ENCODE measurements at places on chromosomes 7 and 10.

DNA sequence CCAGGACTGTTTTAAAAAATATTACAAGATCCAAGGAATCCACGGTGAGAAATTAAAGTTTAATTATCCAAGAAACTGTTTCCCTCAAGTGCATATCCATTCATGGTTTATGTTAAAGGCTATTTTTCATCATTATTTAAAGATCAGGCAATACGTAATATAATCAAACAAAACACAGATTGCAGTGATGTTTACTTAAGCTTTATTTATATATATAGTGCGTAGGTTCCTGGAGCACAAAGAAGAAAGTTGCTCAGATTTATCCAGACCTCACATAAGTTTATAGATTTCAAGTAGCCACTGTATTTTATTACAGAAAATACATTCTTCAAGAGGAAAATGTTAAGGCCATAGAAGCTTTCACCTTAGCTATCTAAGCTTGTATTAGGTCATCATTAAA, 210.0 kb upstream of the KLF14 start:
- DNase-seq = no peak

DNA sequence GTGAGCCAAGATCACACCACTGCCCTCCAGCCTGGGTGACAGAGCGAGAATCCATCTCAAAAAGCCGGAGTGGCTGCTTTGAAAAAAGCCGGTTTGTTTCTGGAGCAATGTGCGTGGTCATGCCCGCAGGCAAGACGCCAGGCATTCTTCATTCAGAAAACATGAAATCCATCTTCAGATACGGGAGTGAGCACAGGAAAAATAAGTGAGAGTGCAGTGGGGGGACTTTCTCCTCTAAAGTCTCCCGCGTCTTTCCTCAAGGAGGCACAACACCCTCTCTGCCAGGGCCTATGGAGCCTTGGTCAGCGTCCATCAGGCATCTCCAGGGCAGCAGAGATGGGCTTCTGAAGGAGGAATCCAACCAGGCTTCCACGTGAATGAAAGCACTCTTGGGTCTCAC, 62.3 kb upstream of the DGKI start:
- DNase-seq = no peak

GRCh38 chr7:66039094-66039670, 36.4 kb upstream of the ASL start:
- no peak for DNase-seq

- no peak for DNase-seq
Measured at GRCh38 chr7:234708-235553, 42.6 kb downstream of the FAM20C start.

DNA sequence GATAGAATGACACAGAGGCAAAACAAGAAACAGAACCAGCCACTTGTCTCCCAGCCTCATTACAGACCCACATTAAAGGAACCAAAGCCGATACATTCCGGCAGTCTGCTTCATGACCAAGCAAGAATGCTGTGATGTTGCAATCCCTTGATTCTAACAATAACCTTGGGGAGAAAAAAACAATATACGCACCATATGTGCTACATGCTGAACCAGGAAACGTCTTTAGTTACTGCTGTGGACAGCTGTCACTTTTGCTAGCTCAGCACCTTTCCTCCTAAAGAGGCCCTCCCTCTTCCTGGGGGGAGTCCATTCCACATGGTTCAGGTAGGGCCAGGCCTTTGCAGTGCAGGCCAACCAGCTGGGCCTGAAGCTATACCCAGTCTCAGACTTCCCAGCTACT, 79.1 kb downstream of the PRTFDC1 start:
- DNase-seq = no peak

GRCh38 chr7:139887992-139888481, 59.0 kb downstream of the TBXAS1 start:
- no peak for DNase-seq

DNA sequence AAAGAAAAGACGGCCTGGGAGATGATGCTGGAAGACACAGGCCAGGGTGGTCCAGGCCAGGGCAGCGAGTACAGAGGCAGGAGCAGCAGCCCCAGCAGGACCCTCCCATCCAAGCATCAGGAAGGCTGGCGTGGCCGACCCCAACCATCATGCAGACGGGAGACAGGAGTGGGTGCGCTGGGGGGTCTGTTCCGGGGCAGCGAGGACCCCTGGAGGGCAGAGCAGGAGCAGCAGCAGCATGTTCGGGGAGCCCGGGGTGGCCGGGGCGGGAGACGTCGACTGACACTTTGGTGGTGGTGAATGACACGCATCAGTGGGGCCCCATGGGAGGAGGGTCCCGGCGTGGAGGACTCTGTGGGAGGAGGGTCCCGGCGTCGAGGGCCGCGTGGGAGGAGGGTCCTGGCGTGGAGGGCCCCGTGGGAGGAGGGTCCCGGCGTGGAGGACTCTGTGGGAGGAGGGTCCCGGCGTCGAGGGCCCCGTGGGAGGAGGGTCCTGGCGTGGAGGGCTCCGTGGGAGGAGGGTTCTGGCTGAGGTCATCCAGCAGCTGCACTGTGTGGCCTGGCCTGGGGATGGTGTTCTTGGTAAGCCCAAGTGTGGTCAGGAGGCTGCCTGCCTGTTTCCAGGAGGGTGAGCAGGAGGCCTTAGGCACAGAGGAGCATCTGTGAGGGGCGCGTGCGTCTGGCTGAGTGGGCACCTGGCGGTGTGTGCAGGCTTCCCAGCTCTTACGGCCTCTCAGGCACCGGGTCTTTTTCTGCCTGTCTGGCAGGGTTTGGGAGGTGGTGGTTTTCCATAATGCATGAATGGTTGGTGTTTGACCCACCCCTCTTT, 38.9 kb downstream of the FAM20C start:
- no peak for DNase-seq

DNA sequence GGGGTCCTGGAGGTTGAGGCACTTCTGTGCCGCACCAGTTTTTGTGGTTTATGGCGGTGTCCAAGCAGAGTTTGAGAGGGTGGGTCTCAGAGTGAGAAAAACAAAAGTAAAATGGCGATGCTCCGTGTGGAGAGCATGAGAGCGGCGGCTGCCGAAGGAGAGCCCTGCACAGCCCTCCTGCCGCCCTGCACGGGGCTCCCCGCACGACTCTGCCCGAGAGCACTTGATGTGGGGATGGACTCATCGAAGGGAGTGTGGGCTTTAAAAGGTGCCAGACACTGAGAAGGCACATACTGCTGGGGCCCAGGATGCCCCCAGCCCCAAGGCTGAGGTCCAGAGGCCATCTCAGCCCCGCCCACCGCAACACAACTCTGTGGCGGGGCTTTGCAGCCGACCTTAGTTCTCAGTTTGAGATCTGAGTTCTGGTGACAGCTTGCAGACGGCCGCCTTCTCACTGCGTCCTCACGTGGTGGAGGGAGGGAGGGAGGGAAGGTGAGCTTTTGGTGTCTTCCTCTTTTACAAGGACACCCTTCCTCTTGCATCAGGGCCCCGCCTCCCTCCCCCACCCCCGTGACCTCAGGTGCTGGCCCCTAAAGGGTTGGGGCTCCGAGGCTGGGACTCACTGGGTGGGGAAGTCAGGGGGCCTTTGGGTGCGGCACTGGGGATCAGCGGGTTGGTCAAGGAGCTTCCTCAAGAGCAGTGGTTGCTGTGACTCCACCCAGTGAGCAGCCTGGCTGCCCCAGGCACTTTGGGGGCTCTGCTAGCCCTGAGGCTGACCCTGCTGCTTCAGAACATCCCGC, 69.1 kb downstream of the NKX6-2 start:
- no peak for DNase-seq

DNA sequence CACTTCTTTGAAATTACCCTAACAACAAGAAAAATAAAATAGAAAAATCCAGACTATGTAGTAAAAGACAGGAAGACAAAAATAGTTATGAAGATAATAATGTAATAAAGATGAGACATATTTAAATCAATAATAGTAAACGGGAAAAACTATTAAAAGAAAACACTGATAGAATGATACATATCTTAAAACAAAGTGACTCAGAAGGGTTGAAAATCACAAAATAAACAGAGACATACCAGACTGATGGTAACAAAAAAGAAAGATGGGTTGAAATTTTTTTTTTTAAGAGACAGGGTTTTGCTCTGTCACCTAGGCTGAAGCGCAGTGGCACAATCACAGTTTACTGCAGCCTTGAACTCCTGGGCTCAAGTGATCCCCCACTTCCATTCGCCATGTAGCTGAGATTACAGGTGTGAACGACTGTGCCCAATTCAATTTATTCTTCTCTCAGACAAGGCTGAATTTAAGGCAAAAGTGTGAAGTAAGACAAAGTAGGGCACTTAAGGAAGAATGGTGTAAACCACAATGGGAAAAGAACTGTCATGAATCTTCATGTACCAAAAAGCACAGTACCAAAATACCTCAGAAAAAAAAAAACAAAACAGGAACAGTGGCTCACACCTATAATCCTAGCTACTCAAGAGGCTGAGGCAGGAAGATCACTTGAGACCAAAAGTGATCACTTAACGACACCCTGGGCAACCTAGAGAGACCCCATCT, 47.4 kb downstream of the LMBR1 start:
- no peak for DNase-seq

- DNase-seq = no peak
Measured at GRCh38 chr7:157738066-157738460, 401.3 kb downstream of the DNAJB6 start.

DNA sequence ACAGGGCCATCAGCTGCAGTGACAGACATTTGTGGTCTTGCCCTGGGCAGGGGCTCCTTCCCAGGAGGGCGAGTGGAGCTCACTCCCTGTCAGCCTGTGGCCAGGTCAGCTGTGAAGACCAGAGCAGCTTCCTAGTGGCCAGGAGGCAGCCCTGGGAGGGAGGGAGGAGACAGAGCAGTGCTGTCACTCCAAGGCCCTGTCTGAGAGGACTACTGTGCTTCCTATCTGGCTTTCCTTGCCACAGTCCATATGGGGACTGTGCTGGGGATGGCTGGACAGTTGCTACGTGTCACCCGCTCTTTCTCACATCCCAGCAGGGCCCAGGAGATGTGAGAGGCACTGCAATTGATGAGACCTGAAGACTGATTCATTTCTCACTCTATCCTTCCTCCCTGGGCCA, 15.2 kb upstream of the ADCYAP1R1 start:
- no peak for DNase-seq

DNA sequence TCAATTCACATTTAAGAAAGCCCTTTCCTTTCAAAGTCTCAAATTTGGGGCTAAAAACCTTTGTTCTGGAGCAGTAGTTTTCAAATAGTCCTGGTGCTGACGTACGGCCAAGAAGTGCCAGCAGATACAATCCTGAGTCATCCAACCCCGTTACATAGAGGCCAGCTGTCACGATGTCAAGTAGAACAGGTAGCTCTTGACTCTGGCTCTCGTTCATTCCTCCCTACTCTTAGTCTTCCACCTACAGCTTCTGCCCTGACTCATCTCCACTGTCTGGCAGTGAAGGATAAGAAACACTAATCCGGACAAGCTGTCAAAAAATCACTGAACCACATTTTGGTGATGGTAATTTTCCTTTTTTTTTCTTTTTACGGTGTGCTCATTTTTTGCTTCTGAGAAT, 132.4 kb upstream of the PTN start:
- DNase-seq = no peak

DNA sequence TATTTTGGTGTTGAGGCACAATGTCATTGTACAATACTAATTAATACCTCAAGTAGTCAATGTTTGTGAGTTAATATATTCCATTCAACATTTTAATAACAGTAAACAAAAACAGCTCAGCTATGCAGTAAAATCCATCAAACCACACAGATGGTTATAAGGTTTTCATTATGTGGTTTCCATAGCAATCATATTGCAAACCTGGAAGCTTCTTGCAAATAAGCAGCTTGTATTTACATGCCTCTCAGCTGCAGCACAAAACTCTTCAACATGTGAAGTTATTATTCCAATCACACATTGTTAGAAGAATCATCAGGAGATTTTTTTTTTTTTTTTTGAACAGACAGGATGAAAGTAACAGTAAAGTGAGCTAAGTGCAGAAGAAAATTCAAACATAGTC, 170.2 kb downstream of the SKAP2 start:
- DNase-seq = no peak

- DNase-seq = no peak
Measured at GRCh38 chr10:123913688-123914268, 22.2 kb upstream of the CPXM2 start.

- no peak for DNase-seq
Measured at GRCh38 chr7:95471071-95471470, 14.7 kb upstream of the ASB4 start.

DNA sequence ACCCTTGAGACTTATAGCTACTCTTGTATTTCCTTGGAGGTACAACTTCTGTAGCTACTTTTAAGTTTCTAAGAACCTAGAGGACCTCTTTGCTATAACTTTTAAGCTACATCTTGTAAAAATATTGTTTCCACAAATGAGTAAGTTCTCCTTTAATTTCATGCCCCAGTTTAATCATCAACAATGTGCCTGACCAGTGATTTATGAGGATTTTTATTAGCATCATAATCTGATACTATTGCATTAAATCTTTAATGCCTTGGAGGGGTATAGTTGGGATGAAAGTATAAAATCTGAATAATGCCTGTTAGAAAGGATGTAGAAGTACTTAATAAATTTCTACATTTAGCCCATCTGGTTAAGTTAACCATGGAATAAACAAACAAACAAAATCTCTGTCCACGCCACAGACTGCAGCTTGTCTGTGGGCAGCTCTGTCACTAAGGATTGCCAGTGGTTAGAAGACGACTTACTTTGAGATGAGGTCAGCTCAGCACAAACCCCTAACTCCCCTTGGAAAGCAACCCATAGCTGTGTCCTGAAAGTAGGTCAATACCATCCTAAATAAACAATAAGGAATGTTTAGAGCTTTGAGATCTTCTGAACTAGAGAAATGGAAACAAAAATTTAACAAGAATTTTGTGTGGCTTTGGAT, 18.3 kb downstream of the UBE2D1 start:
- no peak for DNase-seq

GRCh38 chr7:135597926-135598305, 40.2 kb downstream of the NUP205 start:
- DNase-seq = no peak

GRCh38 chr7:137418841-137419240, 75.3 kb upstream of the PTN start:
- no peak for DNase-seq

- DNase-seq = no peak
Measured at GRCh38 chr10:59098387-59098786, 78.1 kb upstream of the PHYHIPL start.

DNA sequence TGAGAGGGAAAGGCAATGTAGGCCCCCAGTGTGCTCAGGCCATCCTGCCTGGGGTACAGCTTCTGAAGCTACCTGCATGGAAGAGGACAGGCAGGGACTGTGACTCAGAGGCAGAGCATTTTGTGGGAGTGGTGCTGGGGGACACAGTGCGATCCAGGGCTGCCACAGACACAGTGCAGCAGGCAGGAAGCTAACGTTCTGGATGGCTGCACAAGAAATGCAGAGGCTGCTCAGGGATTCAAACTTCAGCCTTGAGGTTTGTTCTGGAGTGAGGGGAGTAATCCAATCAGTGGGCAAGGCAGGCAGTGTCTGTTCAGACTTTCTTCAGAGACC, 648.0 kb upstream of the IGFBP3 start:
- DNase-seq = no peak

- DNase-seq = no peak
Measured at GRCh38 chr10:95503001-95503400, 58.2 kb downstream of the SORBS1 start.
